Neural crest cell (in vitro differentiated cells): ENCODE measurements at places on chromosomes 3 and 15.

DNA sequence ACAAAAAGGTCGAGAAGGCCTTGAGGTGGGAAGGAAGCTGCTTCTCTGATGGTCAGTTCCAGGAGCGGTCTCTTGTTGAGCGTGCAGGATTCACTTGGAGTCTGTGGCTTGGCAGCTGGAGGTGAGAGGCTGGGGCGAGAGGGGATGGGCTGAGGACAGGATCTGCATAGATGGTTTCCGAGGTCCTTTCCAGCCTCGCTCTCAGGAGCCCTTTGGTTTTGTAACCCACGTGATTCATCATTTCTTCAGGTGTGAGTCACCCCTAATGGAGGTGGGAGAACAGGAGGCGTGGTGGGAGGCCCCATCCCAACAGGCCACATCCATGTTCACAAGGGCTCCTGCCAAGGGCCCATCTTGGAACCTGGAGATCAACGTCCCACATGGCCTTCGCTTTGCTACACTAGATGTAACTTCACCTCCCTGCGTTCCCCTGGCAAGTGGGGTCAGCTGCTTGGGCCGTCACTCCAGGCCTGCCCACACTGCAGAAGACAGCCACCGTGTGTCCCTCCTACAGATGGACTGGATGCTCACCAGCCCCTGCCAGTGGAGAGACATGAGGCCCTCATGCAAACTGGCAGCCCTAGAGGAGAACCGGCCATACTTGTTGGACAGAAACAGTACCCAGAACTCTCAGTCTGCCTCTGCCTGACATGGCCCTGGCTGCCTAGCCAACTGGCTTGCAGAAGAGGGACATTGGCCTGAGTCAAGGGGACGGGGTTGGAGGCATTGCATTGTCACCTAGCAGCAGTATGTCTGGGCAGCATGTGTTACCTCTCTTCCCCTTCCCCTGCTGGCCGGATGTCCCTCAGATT is 1.6 kb upstream of the PCSK6 start:
- DNase-seq = no peak

GRCh38 chr15:62417439-62417838 is 252.4 kb upstream of the C2CD4B start:
- no peak for DNase-seq

DNA sequence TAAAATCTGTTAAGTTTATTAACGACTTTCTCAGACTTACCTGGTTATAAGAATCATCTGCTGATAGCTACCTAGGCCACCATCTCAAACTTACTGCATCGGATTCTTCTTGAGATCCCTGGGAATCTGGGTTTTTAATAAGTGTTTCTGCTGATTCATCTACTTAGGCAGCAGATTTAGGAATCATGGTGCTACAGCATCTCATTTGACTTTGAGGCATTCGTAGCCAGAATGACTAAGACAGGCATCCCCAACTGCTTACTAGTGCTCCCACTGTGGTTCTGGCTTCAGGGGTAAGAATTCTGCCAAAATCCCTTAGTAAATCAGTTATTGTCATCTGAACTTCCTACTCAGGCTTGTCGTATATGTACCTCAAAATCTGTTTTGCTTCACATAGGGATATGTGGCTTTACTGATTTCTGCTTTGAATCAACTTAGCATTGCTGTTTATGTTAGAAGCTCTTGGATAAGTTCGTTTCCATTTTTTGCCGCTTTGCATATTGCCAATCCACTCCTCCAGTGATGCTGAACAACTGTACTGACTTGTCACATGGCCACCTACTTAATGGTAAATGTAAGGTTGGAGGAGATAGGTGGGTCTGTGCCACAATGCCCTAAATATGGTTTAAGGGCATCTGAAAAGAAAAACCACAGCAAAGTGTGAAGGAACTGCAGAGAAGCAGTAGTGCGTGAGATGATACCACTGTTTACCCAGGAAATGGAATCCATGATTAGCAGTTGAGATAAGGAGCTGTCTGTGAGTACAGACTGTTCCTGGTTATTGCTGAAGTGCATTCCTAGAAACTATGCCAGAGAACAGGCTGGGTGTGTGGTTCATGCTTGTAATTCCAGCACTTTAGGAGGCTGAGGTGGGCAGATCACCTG is 60.3 kb downstream of the MAP6D1 start:
- DNase-seq = no peak

DNA sequence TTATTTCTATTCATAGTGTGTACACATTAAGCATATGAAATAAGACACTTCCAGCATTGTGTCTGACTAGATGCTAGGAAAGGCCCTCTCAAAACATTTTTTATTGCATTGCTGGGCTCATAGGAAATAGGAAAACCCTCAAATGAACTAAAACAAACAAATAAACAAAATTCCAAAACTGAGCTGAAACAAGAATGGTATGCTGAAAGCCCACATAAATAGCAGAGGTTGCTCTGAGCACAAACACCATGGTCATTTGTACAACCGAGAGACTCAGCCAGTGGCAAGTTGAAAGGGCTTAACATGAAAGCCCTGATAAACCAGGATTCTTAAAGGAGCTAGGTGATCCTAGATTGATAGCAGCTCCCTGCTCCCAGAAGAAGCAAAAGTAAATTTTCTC is 310.0 kb upstream of the WNT5A start:
- no peak for DNase-seq

GRCh38 chr3:71423151-71423906 is 160.2 kb downstream of the FOXP1 start:
- DNase-seq = no peak

DNA sequence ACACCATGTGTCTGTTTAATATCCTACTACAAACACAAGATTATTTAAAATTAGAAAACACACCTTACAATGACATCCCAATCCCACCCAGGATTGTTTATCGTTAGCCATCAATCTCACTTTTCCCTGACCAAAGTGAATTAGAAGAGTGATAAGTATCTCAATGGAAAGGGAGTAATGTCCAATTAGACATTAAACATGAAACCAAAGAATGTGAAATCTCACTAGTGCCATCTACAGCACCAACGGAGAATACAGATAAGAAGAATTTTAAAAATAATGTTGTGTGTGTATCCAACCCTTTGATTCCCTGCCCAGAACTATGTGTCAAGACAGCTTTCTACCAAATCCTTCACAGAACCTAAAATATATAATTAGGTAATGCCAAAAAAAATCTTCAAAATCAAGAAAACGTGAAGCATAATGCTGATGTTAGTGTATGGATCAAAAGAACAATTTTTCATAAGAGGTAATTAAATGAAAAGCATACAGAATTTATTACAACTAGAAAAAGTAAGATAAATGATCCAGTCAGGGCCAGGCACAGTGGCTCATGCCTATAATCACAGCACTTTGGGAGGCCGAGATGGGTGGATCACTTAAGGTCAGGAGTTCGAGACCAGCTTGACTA is 64.2 kb downstream of the SCAPER start:
- DNase-seq = no peak

DNA sequence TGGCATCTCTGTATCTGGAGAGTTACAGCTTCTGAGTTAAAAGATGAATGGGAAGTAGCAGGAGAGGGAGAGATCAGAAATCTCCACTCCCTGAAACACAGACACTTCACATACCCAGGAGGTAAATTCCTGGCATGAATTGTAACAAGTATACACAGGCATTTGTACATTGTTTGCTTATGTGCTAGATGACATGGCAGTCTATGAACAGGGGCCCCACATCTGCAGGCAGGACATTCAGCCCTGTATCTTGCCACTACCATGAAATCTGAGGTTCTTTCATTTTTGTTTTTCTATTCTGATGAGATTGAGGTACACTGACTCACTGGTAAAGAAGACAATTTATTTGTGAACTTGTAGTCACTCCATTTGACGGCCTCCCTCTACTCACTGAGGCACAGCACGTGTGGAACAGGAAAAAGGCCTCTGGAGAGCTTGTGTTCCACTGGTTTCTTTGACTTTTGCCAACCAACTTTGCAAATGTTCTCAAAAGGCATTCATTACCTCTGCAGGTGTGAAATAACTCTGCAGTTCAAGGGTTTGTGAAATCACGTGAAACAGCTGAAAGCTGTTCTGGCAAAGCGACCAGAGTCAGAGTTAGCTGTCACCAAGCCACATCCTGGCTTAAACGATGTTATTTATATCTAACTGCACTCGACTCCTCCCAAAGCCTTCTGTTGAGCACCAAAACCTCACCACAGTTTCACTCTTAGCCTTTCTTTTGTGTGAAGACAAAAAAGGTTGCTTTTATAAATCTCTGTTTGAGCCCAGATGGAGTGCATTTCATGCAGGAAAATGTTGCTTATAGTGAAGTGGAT is 401.3 kb upstream of the CFAP20DC start:
- DNase-seq = no peak

DNA sequence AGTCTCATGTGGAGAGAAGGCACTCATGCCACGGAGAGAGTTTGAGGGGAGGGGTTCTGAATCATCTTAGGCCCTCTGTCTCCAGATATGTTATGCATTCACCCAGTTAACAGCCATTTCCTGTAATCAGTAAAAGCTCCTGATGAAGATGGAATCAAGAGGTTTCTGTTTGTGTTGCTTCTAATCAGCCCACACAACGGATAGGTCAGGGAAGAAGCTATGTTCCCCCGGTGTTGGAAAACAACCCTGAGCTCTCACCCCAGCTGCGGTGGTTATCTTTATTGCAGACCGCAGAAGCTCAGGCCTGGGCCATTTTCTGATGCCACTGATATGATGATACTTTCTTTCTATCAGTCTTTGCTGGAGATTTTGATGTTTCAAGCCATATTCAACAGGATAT is 338.5 kb upstream of the ONECUT1 start:
- DNase-seq = no peak

GRCh38 chr3:37417297-37418082 is 243.1 kb upstream of the LRRFIP2 start:
- DNase-seq = no peak

DNA sequence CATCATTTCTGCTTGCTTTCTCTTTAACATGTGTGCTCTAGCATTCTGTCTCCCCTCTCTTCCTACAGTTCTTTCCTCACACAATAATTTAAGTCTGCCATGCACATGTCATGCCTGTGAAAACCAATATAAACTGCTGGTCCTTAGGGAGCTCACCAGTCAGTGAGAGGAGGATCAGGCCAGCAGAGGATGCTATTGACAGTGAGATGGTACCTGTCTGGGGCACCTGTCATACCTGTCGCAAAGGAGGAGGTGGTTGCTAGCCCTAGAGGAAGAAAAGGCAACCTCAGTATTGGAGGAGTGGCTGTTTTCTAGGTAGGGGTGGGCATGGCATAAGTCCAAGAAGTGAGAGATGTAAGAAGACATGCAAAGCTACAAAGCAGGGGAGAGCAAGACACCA is 194.6 kb downstream of the GABRG3 start:
- no peak for DNase-seq

- no peak for DNase-seq
Observed at GRCh38 chr3:159861369-159861987, 127.2 kb upstream of the IL12A start.

- DNase-seq = no peak
Observed at GRCh38 chr3:189577050-189577951, 53.9 kb upstream of the TP63 start.

- DNase-seq = no peak
Observed at GRCh38 chr15:100147828-100148227, 193.9 kb downstream of the ADAMTS17 start.
